Stimulated activated CD4-positive, alpha-beta T cell treated with anti-CD3 and anti-CD28 coated beads, Interleukin-2, amount 100 ng/mL, for 24 hours (primary cell): ENCODE measurements at places on chromosomes 12 and 14.

DNA sequence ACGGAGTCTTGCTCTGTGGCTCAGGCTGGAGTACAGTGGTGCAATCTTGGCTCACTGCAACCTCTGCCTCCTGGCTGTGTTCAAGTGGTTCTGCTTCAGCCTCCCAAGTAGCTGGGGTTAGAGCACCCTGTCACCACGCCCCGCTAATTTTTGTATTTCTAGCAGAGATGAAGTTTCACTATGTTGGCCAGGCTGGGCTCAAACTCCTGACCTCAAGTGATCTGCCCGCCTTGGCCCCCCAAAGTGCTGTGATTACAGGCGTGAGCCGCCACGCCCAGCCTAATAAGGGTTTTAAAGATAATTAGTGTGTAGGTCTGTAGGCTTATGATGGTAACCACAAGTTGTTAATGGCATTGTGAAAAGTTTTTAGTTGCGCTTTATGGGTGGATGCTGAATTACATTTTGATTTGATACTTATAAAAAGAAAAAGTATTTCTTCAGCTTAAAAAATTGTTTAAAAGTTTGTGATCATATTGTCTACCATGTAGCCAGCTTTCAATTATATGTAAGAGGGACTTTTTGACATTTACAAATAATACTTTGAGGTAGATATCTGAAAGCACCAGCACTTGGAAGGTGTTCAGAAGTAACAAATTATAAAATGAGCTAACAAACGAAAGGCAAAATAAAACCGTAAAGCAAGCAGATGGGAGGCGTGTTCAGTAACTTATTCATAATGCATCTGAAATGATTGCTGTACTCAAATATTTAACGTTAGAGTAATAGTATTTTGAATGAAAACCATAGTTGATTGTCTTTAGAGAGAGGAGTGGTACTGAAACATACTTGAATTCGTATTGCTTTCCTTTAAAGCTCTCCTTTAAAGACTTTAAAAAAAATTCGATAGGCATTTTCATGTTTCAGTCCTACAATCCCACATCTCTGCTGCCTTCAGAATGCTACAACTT, 37.1 kb downstream of the MDM2 start:
- no peak for DNase-seq

DNA sequence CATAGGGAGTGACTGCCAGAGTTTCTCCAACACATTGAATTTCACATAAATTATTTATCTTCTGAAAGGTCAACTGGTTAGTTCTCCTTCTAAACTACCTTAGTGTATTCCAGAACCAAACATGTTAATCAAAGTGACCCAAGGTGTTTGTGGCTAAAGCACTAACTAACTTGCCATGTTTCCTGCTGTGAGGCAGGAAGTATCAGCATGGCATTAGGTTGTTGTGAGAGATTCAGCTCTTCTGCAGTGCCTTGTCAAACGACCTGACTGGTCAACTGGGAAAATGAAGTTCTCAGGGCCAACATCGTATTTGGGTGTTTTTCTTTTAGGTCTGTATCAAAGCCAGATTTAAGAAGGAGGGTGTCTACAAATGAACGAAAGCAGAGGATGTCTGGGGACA, 448.1 kb downstream of the APAF1 start:
- no peak for DNase-seq

DNA sequence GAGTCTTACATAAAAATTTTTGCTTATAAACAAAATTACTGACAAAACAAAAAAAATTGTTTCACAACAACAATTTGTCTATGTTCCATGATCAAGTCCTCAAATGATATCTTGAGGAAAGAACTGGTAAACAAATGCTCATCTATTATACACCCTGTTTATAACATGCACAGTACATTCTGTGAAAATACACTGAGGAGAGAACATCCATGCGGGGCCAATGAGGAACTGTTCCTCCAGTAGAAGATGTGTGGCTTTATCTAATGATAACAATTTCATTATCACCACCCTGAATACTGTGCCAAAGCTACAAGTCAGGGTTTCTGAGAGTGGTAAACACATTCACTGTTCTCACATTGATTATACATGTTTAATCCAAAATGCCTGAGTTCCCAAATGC, 10.8 kb downstream of the MLH3 start:
- no peak for DNase-seq

GRCh38 chr12:124938108-124938507, 23.7 kb upstream of the UBC start:
- no peak for DNase-seq

- DNase-seq, result no peak
These were observed 15.4 kb downstream of the BHLHE41 start for GRCh38 chr12:26109343-26109881.

DNA sequence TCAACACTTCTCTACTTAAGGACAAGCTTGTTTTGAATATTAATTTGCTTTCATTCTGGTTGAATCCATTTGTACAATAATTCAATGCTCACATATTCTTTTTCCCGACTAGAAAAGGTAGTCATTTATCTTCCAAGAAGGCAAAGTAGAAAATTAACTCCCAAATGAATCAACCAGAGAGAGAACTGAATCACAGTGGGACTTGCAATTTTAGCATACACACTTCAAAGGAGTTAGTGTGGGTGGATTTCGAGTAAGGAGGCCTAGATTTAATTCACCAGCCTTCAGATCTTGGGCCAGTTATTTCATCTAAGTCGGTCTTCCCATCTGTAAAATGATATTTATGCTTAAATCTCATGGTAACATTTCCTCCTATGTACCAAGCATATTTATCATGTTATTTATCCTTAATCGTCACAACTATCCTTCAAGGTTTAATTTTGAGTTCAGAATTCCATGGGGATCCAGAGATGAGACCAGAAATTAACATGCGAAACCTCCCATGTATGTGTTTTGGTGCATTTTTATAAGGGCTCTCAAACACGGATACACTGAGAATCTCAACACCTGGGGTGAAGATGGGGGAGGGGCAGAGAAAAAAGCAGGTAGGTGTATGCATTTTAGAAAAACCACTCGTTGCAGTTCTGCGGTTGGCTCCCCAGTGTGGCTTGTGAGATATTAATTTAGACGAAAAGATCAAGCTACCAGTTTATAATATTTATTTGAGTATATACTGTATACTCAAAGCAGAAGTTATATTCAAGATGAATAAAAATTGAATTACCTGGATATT, 38.9 kb upstream of the IL22 start:
- DNase-seq, result no peak

DNA sequence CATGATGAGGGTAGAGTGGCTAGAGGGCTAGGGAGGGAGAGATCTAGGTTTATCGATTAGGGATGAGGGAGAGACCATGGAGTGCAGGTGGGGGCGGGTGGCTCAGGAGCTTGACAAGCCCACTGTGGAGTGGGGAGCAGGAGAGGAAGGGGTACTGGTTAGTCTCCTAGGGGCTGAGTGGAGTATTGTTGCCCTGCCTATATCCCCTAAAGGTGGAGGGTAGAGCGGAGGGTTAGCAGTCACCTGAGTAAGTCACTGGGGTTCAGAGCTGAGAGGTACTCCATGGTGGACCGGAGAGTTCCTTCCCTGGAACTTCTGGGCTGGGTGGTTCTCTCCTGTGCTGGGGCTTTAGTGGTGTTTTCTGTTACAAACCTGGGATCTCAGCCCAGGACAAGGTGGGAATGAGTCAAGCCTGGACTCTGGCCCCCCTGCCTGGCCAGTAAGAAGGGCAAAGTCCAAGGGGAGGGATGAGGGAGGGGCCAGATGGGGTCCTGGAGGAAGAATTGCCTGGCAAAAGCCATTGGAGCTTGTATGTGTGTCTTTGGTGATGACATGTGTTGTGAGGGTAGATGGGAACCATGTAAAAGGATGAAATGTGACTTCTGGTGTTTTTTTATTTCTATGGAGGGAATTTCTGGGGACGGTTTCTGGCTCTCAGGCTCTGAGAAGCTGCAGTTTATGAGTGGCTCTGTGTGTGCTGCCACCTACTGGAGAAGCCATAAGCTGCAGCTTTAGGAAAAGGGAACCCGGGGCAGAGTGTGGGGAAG, at the start of gene CIDEB:
Gene CIDEB (minus strand): TSS at position 403 of the 767 bp plus-strand sequence. CDS start 119 bp downstream, at position 284.
- peak; percentile 70 for DNase-seq
